ENCODE measurements at places on chromosomes 7 and 10. TPM values are rescaled to one million over a fixed set of nuclear protein-coding genes. Genes with fewer than 3 reads are reported as not detected.

Gene IDI2
- not detected for total RNA-seq

Gene OPN1SW
- total RNA-seq: not detected

Gene GRID1
- 0.67 TPM for total RNA-seq

Gene GPR158
- total RNA-seq: not detected

Gene ITPRID1
- total RNA-seq: not detected

Gene MEOX2
- total RNA-seq: 11.1 TPM

Gene SPDYE6
- total RNA-seq: not detected

Gene GAD2
- not detected for total RNA-seq

Gene HOGA1
- total RNA-seq: 25.6 TPM

Gene KIN
- 3.0 TPM for total RNA-seq

Gene CFAP58
- 4.8 TPM for total RNA-seq

Gene GOLGA7B
- total RNA-seq: 3.2 TPM

GRCh38 chr7:27642271-27642670 lies 20.4 kb downstream of the HIBADH start:
- H3K27ac ChIP-seq: no peak overlapping the region
- H3K4me3 ChIP-seq: no peak overlapping the region
- H3K27me3 ChIP-seq: no peaks in the 10 kb centered on the region
- no peak for DNase-seq
- H3K4me1 ChIP-seq: peaks cover 18% of the 10 kb centered on the region
- no peaks in the 10 kb centered on the region for H3K36me3 ChIP-seq

DNA sequence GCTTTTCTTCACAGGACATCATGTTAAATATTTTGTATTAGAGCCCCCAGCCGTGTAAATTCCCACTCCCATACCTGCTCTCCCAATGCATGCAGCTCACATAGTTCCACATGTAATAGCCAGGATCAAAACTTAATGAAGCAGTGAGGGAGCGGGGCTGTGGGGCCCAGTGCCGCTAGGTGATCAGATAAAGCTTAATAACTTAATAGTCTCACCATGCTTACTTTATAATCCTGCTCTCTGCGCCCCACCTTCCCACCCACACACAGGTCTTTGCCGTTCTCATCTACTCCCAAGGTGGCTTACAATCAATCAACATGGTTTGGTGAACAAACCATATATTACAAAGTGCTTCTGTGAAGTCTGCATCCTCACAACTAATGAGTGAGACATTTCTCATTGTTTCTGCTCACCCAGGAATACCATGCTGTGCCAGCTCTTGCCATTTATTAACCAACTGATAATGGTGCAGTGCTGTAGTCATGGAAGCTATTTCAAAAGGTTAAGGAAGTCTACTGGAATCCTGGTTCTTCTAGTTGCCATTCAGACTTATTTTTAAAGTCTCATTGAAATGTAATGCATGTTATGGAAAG lies 156.4 kb downstream of the CTTNBP2 start:
- no peak overlapping the region for H3K27ac ChIP-seq
- no peak for DNase-seq
- no peaks in the 10 kb centered on the region for H3K27me3 ChIP-seq
- H3K36me3 ChIP-seq: peaks cover 9% of the 10 kb centered on the region

- no peaks in the 10 kb centered on the region for H3K27me3 ChIP-seq
- H3K4me1 ChIP-seq: peaks cover 28% of the 10 kb centered on the region
- H3K4me3 ChIP-seq: peak overlapping the region; percentile 7
- H3K27ac ChIP-seq: peak overlapping the region; percentile 45
These were observed 30.1 kb downstream of the RPA3 start for GRCh38 chr7:7688310-7688709.

DNA sequence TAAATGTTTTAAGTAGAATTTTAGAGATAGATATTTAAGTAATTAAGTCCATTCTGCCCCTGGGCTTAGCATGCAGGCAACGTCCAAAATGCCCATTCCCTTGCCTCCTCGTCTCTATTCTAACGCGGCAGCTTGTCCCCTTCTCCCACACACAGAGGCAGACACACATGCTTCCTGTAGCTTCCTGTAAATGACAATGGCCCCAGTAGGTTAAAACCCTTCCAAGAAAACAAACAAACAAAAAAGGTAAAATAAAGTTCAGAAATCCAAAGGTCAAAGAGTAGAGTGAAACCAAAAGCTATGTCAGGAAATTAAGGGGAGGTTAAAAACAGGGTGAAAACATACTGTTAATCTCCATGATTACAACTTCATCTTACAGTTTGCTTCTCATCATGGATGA lies 857.6 kb downstream of the GATA3 start:
- no peaks in the 10 kb centered on the region for H3K4me1 ChIP-seq
- DNase-seq: no peak
- H3K4me3 ChIP-seq: no peak overlapping the region
- no peaks in the 10 kb centered on the region for H3K36me3 ChIP-seq
- H3K27me3 ChIP-seq: no peaks in the 10 kb centered on the region

DNA sequence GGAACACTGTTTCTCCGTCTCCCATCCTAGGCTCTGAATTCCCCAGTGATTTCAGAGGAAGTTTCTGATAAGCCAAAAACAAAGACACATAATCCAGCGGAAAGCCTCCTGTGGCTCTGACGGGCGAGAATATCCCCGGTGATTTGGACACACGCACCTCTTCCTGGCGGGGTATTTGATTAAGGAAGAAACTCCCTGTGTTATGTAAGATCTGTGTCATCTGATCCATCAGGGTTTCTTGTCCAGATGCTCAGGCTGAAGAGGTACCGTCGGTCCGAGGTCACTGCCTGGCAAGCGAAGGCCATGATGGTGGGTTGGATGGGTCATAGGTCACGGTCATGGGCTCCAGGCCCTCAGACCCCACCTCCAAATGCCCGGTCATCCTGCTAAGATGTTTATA lies 39.6 kb upstream of the DNAJB6 start:
- H3K4me3 ChIP-seq: no peak overlapping the region
- DNase-seq: no peak
- no peaks in the 10 kb centered on the region for H3K36me3 ChIP-seq
- H3K27me3 ChIP-seq: no peaks in the 10 kb centered on the region

- H3K4me3 ChIP-seq: peak overlapping the region; percentile 52
- H3K27ac ChIP-seq: peak overlapping the region; percentile 70
- no peaks in the 10 kb centered on the region for H3K36me3 ChIP-seq
- no peak for DNase-seq
- H3K27me3 ChIP-seq: no peaks in the 10 kb centered on the region
- no peaks in the 10 kb centered on the region for H3K4me1 ChIP-seq
These were observed 649 bp downstream of the DNA2 start for GRCh38 chr10:68471063-68471585.

GRCh38 chr7:46544396-46545008 lies 623.4 kb upstream of the IGFBP3 start:
- DNase-seq: no peak
- H3K27me3 ChIP-seq: no peaks in the 10 kb centered on the region
- no peaks in the 10 kb centered on the region for H3K36me3 ChIP-seq
- no peaks in the 10 kb centered on the region for H3K4me1 ChIP-seq

- no peak for DNase-seq
- H3K36me3 ChIP-seq: no peaks in the 10 kb centered on the region
- no peak overlapping the region for H3K27ac ChIP-seq
- H3K27me3 ChIP-seq: no peaks in the 10 kb centered on the region
- no peak overlapping the region for H3K4me3 ChIP-seq
These were observed 158.5 kb downstream of the DKK1 start for GRCh38 chr10:52472406-52473146.

DNA sequence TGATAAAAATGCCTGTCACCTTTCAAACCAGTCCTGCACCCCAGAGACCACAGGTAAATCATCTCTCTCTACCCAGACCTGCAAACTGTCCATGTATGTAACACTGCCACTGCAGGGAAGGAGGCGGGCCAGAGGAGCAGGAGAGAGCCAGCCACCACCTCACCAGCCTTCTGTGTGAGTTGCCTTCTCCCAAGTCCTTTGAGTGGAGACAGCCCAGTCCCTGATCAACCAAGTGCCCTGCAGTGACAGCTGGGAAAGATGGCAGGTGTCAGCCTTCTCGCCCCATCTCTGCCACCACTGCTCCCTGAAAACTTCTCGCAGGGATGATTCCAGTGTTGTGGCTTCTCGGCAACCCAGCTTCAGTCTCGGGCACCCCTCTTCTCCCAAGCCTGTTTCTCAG lies 42.4 kb downstream of the MTURN start:
- no peak for DNase-seq
- peaks cover 53% of the 10 kb centered on the region for H3K4me1 ChIP-seq
- H3K36me3 ChIP-seq: no peaks in the 10 kb centered on the region
- no peaks in the 10 kb centered on the region for H3K27me3 ChIP-seq

DNA sequence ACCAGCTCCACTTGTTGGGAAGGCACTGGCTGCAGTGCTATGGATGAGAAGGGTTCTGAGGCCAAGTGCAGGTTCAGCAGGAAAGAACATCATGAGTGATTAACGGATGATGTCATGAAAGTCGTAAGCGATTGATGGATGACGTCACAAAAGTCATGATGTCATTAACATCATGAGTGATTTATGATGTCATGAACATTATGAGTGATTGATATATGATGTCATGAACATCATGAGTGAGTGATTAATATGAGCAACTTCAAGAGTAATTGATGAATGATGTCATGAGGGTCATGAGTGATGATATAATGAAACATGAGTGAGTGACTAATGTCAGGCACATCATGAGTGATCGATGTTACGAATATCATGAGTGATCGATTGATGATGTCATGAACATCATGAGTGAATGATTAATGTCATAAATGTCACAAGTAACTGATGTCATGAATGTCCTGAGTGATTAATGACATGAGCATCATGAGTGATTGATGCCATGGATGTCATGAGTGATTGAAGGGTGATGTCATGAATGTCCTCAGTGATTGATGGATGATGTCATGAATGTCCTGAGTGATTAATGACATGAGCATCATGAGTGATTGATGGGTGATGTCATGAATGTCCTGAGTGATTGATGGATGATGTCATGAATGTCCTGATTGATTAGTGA lies 185.6 kb downstream of the PAXIP1 start:
- H3K4me3 ChIP-seq: no peak overlapping the region
- H3K27ac ChIP-seq: no peak overlapping the region
- H3K36me3 ChIP-seq: no peaks in the 10 kb centered on the region
- no peak for DNase-seq
- H3K27me3 ChIP-seq: no peaks in the 10 kb centered on the region

- no peaks in the 10 kb centered on the region for H3K4me1 ChIP-seq
- no peak overlapping the region for H3K4me3 ChIP-seq
- H3K36me3 ChIP-seq: peaks cover 2% of the 10 kb centered on the region
- no peak for DNase-seq
These were observed 21.7 kb downstream of the CCM2 start for GRCh38 chr7:45021604-45022296.

GRCh38 chr10:121070275-121071070 lies 219.3 kb downstream of the WDR11 start:
- no peak for DNase-seq
- no peaks in the 10 kb centered on the region for H3K27me3 ChIP-seq
- H3K27ac ChIP-seq: no peak overlapping the region
- no peak overlapping the region for H3K4me3 ChIP-seq
- no peaks in the 10 kb centered on the region for H3K36me3 ChIP-seq
- H3K4me1 ChIP-seq: no peaks in the 10 kb centered on the region

DNA sequence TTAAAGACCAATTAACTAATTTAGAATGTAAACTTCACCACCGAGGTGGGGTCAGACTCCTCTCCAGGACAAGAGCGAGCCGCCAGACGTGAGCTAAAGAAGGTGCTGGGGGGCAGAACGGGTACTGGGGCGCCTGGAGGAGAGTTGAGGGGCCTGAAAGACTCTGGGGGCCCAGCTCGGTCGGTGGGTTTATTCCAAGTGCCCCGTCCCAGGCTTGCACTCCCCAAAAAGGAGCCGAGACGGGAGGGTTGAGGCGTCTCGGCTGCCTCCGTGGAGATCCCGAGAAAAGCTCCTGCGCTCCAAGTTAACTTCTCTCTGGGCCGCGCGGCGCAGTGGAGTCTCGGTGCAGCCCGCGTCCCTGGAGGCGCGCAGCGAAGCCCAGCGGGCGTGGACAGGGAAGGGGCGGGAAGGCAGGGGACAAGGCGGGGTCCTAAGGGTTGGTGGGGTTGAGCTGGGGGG lies 553.3 kb downstream of the TFEC start:
- peak overlapping the region; percentile 23 for H3K4me3 ChIP-seq
- H3K4me1 ChIP-seq: peaks cover 10% of the 10 kb centered on the region
- H3K36me3 ChIP-seq: no peaks in the 10 kb centered on the region
- H3K27ac ChIP-seq: no peak overlapping the region

DNA sequence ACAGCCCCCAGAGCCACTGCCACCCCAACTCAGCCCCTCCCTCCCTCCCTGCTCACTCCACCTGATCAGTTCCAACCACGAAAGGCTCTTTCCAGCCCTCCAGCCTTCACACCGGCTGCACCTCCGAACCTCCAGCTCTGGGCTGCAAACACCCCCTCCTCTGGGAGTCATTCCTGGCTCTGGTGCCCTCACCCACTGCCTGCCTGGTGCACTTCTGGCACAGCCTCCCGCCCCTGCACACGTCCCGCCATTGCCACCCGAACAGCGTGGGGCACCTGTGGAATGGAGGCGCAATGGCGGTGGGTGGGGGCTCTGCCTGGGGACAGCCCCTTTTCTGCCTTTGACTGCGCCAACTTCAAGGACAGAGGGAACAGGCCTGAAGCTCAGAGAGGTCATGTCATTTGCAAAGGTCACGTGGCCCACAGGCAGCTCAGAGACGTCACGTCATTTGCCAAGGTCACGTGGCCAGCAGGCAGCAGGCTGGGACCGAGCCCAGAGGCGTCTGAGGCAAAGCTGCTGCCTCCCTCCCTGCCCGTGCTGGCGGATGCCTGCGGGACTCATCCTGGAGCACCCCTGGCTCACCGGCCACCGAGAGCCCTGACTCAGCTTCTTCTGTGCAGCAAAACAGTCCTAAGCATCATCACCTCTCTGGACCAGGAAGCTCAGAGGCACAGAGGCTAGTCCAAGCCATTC lies 76.0 kb upstream of the DNAAF5 start:
- peak; percentile 70 for DNase-seq
- H3K4me3 ChIP-seq: no peak overlapping the region
- H3K4me1 ChIP-seq: peaks cover 12% of the 10 kb centered on the region
- H3K36me3 ChIP-seq: no peaks in the 10 kb centered on the region
- H3K27ac ChIP-seq: peak overlapping the region; percentile 64
